ENCODE measurements at places on chromosomes 13 and 19. TPM values are rescaled to one million over a fixed set of nuclear protein-coding genes. Genes with fewer than 3 reads are reported as not detected.

DNA sequence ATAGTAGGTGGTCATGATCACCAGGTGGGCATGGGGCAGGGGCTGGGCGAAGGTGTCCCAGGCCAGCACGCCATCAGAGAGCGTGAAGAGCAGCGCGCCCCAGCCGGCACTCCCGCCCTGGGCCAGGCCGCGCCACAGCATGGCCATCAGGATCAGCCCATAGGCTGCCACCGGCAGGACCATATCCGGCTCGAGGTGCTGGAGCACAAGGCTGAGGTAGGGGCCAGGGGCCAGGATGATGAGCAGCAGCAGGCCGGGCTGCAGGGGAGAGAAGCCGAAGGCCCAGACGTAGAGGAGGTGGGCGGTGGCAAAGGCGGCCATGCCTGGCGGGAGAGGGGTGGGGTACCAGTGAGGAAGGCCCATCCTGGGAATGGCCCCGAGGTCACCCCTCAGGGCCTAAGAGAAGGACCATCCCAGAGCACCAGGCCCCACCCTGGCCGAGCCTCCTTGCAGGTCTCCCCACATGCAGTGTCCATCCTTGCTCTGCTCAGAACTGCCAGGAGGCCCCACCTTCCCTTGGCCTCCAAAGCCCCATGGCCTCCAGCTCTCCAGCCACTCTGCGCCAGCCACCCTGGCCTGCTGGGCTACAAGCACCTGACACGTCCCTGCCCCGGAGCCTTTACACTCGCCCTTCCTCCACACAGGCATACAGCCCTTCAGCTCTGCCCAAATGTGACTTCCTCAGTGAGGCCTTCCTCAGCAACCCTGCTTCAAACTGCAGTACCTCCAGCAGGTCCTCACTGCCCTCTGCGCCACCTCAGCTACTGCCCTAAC is 1.1 kb downstream of the TMEM86B start:
- no peak overlapping the region for H3K27ac ChIP-seq
- DNase-seq = no peak
- no peak overlapping the region for H3K4me3 ChIP-seq
- H3K4me1 ChIP-seq = no peaks in the 10 kb centered on the region

ZNF649 gene
- total RNA-seq = 4.1 TPM

WDR88 gene
- total RNA-seq = not detected

PRR20E gene
- total RNA-seq = not detected

PEG3 gene
- total RNA-seq = 0.71 TPM

FBXO27 gene
- 0.52 TPM for total RNA-seq

- no peak for DNase-seq
- H3K36me3 ChIP-seq = no peaks in the 10 kb centered on the region
- H3K4me1 ChIP-seq = peaks cover 8% of the 10 kb centered on the region
Observed at GRCh38 chr13:36834299-36834698, 15.3 kb downstream of the RFXAP start.

DNA sequence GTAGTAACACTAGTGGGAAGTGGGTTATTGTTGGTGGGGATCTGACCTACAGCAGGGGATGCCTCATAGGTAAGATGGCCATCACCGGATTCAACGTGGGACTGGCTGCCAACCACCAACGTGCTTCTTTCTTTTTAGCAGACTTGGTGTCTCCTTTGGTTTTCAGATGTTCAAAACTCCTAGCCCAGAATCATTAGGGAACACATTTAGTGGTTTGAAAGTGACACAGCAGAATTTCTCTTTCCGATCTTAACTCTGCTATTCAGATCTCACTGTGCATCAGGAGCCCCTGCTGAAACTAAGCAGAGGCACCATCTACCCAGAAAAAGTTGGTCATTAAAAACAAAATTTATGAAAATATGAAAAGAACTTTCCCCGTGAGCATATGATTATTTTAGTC is 36.7 kb upstream of the PCDH8 start:
- H3K27ac ChIP-seq = no peak overlapping the region
- H3K4me1 ChIP-seq = no peaks in the 10 kb centered on the region
- H3K4me3 ChIP-seq = no peak overlapping the region

DNA sequence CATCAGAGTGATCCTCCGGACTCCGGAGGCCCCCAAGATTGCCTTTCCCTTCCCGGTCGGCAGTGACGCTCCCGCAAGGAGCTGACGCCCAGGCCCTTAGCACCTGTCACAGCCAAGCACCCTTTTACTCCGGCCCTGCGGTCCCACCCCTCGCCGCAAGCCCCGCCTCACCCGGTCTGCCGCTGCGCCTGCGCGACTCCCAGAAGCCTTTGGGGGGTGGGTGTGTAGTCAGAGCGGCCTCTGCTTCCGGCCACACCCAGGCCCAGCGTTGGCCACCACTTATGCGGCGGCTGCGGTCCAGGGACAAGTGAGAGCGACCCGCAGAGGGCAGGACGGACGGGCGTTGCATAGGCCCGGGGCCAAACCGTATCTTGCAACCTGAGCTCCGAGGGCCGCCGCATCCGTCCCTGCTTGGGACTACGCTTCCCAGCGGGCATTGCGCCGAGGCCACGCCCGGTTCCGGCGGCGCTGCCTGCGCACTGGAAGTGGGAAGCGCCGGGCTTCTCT is 441 bp upstream of the ZFP28 start:
- peak; percentile 79 for DNase-seq
- peaks cover 45% of the 10 kb centered on the region for H3K36me3 ChIP-seq
- H3K27ac ChIP-seq = peak overlapping the region; percentile 93
- H3K27me3 ChIP-seq = no peaks in the 10 kb centered on the region
- H3K4me3 ChIP-seq = peak overlapping the region; percentile 82

- no peak overlapping the region for H3K4me3 ChIP-seq
- no peak overlapping the region for H3K27ac ChIP-seq
- no peak for DNase-seq
- no peaks in the 10 kb centered on the region for H3K27me3 ChIP-seq
- no peaks in the 10 kb centered on the region for H3K36me3 ChIP-seq
Observed at GRCh38 chr19:49616945-49617344, 23.0 kb downstream of the RRAS start.

DNA sequence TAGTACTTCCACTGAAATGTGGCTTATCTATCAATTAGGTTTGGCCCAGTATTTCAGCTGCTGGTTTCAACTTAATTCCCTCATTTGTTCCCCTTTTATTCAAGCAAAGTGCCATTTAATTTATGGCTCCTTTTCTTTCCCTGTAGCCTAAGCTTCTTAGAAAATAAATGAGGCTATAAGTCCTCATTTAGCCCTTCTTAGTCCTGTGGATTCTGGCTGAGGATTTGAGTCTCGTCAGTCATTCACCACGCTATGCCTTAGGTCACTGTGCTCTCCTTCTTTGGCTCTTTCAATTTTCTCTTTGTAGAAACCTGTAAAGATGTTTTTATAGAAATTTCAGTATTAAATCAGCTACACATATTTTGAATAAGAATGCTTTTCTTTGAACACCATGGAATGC is 579.1 kb downstream of the GPC6 start:
- no peaks in the 10 kb centered on the region for H3K4me1 ChIP-seq
- H3K27me3 ChIP-seq = no peaks in the 10 kb centered on the region
- H3K27ac ChIP-seq = no peak overlapping the region
- H3K36me3 ChIP-seq = no peaks in the 10 kb centered on the region
- no peak overlapping the region for H3K4me3 ChIP-seq
- no peak for DNase-seq

ICAM5 gene
- total RNA-seq = not detected

DNA sequence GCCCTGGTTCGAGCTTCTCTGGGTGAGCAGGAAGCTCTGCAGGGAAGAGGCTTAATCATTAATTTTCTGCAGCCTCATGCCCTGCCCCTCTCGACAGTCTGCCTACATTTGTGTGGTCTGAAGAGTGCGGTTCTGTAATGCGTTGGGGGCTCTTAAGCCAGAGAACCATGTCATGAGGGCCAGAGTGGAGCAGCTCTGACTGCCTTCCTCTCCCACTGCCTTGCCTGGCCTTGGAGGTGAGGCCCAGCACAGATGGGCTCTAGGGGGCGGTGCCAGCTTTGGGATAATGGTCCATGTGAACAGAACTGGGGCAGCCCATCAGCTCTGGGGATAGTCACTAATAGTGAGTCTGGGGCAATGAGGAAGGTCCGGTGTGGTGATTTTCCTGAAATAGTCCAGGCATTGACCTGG is 5.7 kb downstream of the FGF9 start:
- H3K4me1 ChIP-seq = peaks cover 18% of the 10 kb centered on the region
- H3K36me3 ChIP-seq = no peaks in the 10 kb centered on the region
- peaks cover 35% of the 10 kb centered on the region for H3K27me3 ChIP-seq
- peak overlapping the region; percentile 80 for H3K27ac ChIP-seq

DNA sequence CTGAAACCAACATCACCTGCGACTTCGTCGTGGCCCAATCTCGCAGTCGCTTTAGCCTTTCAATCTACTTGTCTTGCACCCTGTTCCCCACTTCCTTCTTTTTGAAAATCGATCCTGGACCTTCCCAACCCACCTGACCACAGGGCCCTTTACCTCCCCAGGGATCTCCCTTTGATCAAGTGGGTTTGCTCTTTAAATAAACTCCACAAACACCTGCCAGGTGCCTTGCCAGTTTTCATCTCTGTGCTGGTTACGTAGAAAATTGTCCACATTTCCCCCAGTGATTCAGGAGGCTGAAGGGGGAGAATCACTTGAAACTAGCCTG is 14.5 kb upstream of the RAB20 start:
- H3K36me3 ChIP-seq = no peaks in the 10 kb centered on the region
- no peak overlapping the region for H3K4me3 ChIP-seq
- no peak for DNase-seq

DNA sequence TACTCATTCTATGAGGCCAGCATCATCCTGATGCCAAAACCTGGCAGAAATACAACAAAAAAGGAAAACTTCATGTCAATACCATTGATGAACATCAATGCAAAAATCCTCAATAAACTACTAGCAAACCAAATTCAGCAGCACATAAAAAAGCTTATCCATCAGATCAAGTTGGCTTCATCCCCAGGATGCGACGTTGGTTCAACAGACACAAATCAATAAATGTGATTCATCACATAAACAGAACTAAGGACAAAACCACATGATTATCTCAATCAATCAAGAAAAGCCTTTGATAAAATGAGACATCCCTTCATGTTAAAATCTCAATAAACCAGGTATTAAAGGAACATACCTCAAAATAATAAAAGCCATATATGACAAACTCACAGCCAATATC is 134.3 kb downstream of the UGGT2 start:
- H3K4me3 ChIP-seq = no peak overlapping the region
- H3K36me3 ChIP-seq = no peaks in the 10 kb centered on the region
- DNase-seq = no peak
- no peak overlapping the region for H3K27ac ChIP-seq
- no peaks in the 10 kb centered on the region for H3K4me1 ChIP-seq

GRCh38 chr13:19596960-19597361 is 35.6 kb upstream of the TPTE2 start:
- DNase-seq = no peak
- no peak overlapping the region for H3K27ac ChIP-seq
- no peaks in the 10 kb centered on the region for H3K4me1 ChIP-seq
- no peak overlapping the region for H3K4me3 ChIP-seq
- H3K36me3 ChIP-seq = no peaks in the 10 kb centered on the region
- H3K27me3 ChIP-seq = peaks cover 12% of the 10 kb centered on the region

ACP7 gene
- total RNA-seq = not detected

DNA sequence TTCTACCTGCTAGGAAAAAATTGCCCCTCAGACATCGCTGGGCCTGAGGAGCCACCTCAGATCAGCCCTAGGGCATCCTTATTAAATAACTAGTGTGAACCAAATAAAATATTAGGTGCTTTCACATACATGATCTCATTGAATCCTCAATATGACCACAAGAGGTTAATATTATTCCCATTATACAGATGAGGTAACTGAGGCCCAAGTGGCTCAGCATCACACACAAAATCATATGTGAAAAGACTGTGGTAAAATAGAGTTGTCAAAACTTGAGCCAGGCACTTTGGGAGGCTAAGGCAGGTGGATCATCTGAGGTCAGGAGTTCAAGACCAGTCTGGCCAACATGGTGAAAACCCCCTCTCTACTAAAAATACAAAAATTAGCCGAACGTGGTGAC is 2.9 kb upstream of the DMKN start:
- no peak overlapping the region for H3K4me3 ChIP-seq
- peaks cover 7% of the 10 kb centered on the region for H3K27me3 ChIP-seq
- no peak for DNase-seq

DNA sequence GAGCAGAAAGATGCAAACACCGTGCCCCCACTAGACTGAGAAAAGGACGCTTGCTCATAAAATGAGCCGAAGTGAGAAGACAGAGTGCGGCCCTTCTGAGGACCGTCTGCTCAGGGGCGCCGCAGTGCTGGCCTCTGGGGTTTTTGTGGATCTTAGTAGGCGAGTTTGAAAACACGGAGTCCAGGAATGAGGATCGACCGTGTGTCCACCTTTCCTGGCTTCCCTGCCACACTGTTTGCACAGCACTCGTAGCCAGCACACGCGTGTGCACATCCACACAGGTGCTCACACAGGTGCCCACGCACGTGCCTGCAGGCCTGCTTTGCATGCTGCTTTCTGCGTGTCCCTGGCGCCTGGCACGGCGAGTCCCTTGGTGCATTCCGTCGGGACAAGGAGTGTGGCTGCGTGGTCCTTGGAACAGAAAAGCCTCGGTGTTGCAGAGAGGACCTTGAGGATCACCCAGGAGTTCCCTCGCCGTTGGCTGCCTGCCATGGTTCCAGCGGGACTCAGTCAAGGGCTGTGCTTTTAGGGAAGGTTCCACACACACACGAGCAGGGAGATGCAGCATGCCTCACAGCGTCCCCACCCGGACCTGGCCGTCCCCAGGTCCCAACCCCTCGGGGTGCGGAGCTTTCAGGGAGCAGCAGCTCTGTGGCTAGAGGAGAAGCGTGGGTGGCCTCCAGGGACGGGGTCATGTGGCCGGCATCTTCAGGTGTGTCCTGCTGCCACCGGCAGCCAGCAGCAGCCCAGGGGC is 10.1 kb upstream of the ZNF554 start:
- no peaks in the 10 kb centered on the region for H3K4me1 ChIP-seq
- H3K4me3 ChIP-seq = no peak overlapping the region
- H3K27me3 ChIP-seq = no peaks in the 10 kb centered on the region

GRCh38 chr19:46351241-46352041 is 4.6 kb downstream of the PPP5C start:
- peaks cover 41% of the 10 kb centered on the region for H3K4me1 ChIP-seq
- peak; percentile 33 for DNase-seq
- H3K36me3 ChIP-seq = peaks cover 23% of the 10 kb centered on the region

FTL gene
- 894 TPM for total RNA-seq

ZNF491 gene
- 1.7 TPM for total RNA-seq

ACP5 gene
- 1.8 TPM for total RNA-seq

DNA sequence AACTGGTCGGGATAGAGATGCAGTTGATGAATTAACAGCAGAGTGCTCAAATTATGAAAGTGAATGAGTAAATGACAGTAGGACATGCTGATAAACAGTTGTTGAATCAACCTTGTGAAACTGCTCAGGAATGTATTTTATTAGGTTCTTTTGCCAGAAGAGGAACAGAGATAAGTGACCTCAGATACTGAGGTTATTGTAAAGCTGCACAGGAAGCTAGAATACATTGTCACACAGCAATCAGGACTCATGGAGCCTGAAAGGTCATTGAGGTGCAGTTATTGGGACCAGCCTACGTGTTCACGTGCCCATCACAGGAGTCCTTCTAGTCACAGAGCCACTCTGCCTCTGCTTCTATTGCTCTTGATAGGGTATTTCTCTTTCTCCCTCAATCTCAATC is 47.5 kb upstream of the MED4 start:
- no peak overlapping the region for H3K27ac ChIP-seq
- no peaks in the 10 kb centered on the region for H3K27me3 ChIP-seq
- H3K4me1 ChIP-seq = no peaks in the 10 kb centered on the region
- no peaks in the 10 kb centered on the region for H3K36me3 ChIP-seq
- no peak overlapping the region for H3K4me3 ChIP-seq

C19orf47 gene
- 287 TPM for total RNA-seq

Measured in gastrocnemius medialis (tissue), 4 donors.